ENCODE measurements at places on chromosomes 7 and 10.
A peak's percentile ranks its signal among the peaks of the same experiment; 100 is the strongest.

- H3K27me3 ChIP-seq = no peaks in the 10 kb centered on the region
- H3K4me3 ChIP-seq = no peak overlapping the region
- no peak overlapping the region for H3K27ac ChIP-seq
- H3K36me3 ChIP-seq = peaks cover 3% of the 10 kb centered on the region
Measured at GRCh38 chr7:155647734-155648133, 3.3 kb downstream of the RBM33 start.

DNA sequence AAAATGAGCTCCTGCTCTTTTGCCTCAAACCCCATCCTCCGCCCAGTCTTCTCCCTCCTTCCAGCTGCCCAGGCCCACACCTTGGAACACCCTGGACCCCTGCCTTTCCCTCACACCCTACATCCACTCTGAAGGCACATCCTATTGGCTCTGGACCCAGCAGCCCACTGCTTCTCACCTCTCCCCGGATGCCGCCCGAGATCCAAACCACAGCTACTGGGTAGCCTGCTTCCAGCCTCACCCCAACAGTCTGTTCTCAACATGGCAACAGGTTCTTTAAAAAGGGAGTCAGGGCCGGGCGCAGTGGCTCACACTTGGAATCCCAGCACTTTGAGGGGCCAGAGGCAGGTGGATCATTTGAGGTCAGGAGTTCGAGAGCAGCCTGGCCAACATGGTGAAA, 9.5 kb upstream of the SMARCD3 start:
- H3K4me3 ChIP-seq = no peak overlapping the region
- H3K4me1 ChIP-seq = peaks cover 6% of the 10 kb centered on the region

GRCh38 chr10:99582255-99582770, 37.9 kb downstream of the SLC25A28 start:
- peaks cover 3% of the 10 kb centered on the region for H3K4me1 ChIP-seq
- no peak overlapping the region for H3K27ac ChIP-seq
- H3K4me3 ChIP-seq = no peak overlapping the region
- DNase-seq = no peak
- no peaks in the 10 kb centered on the region for H3K27me3 ChIP-seq
- H3K36me3 ChIP-seq = no peaks in the 10 kb centered on the region

- peak; percentile 62 for DNase-seq
- H3K27me3 ChIP-seq = no peaks in the 10 kb centered on the region
- no peak overlapping the region for H3K4me3 ChIP-seq
- H3K4me1 ChIP-seq = no peaks in the 10 kb centered on the region
- no peaks in the 10 kb centered on the region for H3K36me3 ChIP-seq
- no peak overlapping the region for H3K27ac ChIP-seq
Measured at GRCh38 chr10:80924063-80924952, 386.6 kb downstream of the SH2D4B start.

GRCh38 chr7:84455788-84456187, 261.2 kb upstream of the SEMA3A start:
- H3K36me3 ChIP-seq = no peaks in the 10 kb centered on the region
- no peak for DNase-seq
- no peak overlapping the region for H3K27ac ChIP-seq
- no peak overlapping the region for H3K4me3 ChIP-seq

GRCh38 chr10:8136736-8137135, 82.2 kb downstream of the GATA3 start:
- no peak for DNase-seq
- H3K4me1 ChIP-seq = no peaks in the 10 kb centered on the region
- H3K27ac ChIP-seq = no peak overlapping the region
- no peak overlapping the region for H3K4me3 ChIP-seq

GRCh38 chr7:2019711-2020511, 212.8 kb downstream of the MAD1L1 start:
- H3K36me3 ChIP-seq = no peaks in the 10 kb centered on the region
- no peaks in the 10 kb centered on the region for H3K27me3 ChIP-seq
- H3K4me3 ChIP-seq = no peak overlapping the region

DNA sequence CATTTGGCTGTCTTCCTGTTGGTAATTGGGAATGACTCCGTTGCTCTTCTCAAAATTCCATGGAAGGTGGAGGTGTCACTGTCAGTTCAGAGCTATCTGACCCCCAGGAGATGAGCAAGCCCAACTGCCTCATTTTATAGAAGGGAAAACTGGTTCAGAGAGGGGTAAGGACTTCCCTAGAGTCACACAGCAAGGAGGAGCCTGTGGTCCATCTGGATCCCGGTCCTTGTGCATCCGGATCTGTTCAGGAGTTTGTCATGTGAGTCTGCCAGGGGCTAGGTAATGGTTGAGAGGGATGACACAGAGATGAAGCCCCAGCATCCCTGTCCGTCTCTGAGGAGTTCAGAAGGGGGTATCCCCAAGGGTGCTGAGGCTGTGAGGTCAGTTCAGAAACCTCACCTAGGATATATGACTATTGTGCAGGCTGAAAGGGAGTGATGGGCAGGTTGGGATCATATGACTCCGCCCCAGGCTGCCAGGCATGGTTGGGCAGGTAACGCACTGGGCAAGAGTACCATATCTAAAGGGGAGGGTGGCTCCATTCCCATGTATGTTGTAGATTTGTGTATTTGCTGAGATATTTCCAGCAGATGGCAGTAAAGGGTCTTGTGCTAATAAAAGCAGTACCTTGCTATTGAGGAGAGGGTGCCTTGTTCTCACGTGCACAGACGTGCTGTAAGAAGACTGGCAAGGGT, 16.0 kb upstream of the SLC29A3 start:
- DNase-seq = peak; percentile 32
- no peaks in the 10 kb centered on the region for H3K27me3 ChIP-seq
- H3K4me1 ChIP-seq = no peaks in the 10 kb centered on the region

DNA sequence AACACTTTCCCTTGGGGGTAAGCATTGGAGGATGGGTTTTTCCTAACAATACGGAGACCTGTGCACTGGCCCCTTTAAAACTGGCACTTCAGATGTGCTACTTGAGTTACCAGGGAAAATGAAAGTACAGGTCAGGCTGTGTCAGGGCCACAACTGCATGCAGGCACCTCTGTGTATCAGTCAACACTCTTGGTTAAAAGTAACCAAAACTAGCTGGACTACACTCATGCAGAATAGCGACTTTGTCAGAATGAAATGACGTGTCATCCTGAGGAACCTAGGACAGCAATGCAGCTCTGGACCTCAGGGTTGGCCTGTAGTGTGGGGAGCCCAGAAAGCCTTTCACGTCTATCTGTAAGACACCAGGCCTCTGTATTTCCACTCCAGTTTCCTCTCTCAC, 33.8 kb upstream of the SMKR1 start:
- no peaks in the 10 kb centered on the region for H3K27me3 ChIP-seq
- no peak overlapping the region for H3K4me3 ChIP-seq
- no peak for DNase-seq
- peaks cover 90% of the 10 kb centered on the region for H3K36me3 ChIP-seq
- no peaks in the 10 kb centered on the region for H3K4me1 ChIP-seq
- no peak overlapping the region for H3K27ac ChIP-seq

GRCh38 chr10:129085811-129086210, 381.2 kb upstream of the MGMT start:
- H3K36me3 ChIP-seq = no peaks in the 10 kb centered on the region
- no peak for DNase-seq
- H3K4me3 ChIP-seq = no peak overlapping the region
- no peak overlapping the region for H3K27ac ChIP-seq
- H3K4me1 ChIP-seq = no peaks in the 10 kb centered on the region
- H3K27me3 ChIP-seq = no peaks in the 10 kb centered on the region

DNA sequence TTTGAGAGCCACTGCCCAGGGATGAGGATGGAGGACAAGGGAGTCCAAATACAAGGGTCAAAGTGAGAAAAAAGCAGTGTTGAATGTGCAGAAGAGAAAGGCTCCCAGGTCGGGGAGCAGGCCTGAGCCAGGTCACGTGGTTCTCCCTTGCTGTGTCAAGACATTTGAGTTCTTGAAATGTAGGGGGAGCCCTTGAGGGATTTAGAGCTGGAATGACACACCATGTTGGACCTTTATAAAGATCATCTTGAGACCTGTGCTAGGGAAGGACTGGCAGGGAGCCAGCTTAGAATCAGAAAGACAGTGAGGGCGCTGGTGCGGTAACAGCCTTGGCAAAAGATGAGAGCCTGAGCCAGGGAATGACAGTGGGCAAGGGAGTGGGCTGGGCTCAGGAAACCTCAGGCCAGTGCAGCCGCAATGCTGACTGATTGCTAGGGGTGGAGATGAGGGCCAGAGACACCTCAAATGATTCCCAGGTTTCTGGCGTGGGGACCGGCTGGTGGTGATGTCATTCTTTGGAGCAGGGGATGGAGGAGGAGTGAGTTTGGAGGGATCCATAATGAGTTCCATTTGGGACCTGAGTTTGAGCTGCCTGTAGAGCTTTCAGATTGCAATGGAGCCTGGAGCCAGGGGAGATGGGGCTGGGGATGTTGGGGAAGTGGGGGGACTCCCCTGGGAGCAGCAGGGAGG, 120.1 kb downstream of the PTPN20 start:
- no peak overlapping the region for H3K27ac ChIP-seq
- H3K27me3 ChIP-seq = no peaks in the 10 kb centered on the region
- no peaks in the 10 kb centered on the region for H3K4me1 ChIP-seq
- DNase-seq = no peak

DNA sequence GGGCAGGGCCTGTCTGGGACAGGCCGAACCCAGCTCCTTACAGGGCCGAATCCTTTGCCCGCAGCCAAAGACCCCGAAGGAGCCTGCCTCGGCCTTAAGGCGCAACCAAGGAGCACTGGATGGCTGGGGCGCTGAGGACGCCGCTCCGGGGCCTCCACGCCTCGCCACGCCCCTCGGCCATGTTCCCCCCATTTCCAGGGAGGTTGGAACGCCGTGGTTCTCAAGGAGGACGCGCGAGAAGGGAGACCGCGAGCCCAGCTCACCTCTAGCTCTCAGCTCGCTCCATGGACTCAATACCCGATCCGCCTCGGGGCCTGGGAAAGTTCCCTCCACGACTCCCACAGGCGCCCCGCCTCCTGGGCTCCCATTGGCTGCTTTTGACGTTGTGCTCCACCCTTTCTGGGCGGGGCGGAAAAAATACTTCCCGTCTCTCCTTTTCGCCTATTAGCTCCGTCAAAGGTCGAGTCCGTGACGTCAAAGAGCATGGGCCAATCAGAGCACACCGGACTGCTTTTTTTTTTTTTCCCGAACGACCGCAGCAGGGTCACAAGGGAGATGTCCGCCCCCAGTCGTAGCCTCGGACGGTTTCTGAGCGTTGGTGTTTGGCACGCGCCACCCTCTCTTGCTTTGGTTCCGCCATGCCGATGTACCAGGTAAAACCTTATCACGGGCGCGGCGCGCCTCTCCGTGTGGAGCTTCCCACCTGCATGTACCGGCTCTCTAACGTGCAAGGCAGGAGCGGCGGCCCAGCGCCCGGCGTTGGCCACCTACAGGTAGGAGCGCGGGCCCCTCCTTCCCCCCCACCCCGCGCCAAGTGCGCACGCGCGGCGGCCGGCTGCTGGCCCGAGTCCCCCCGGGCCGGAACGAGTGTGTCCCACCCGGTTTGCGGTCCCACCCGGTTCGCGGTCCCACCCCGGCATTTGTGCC, 305.7 kb downstream of the TYW1 start:
- peaks cover under 1% of the 10 kb centered on the region for H3K36me3 ChIP-seq
- H3K4me3 ChIP-seq = peak overlapping the region; percentile 98
- H3K4me1 ChIP-seq = no peaks in the 10 kb centered on the region
- DNase-seq = peak; percentile 99
- no peaks in the 10 kb centered on the region for H3K27me3 ChIP-seq
- H3K27ac ChIP-seq = peak overlapping the region; percentile 93

GRCh38 chr10:61592581-61592980, 70.1 kb upstream of the CABCOCO1 start:
- no peak overlapping the region for H3K27ac ChIP-seq
- H3K36me3 ChIP-seq = no peaks in the 10 kb centered on the region
- DNase-seq = no peak
- H3K4me3 ChIP-seq = no peak overlapping the region

All from neuronal stem cell (in vitro differentiated cells).